ENCODE measurements at places on chromosomes 12 and 14.

- H3K4me1 ChIP-seq: peaks cover 16% of the 10 kb centered on the region
- DNase-seq: peak; percentile 99
- peak within 1 kb of the TSS; percentile 69 for H3K4me3 ChIP-seq
- peaks cover 6% of the 10 kb centered on the region for H3K36me3 ChIP-seq
- peak within 1 kb of the TSS; percentile 93 for H3K27ac ChIP-seq
These were observed at the start of gene ESYT1 for GRCh38 chr12:56127888-56128669. Gene ESYT1 (plus strand): TSS chr12:56128267. CDS start chr12:56128320, 53 bp downstream.

- H3K4me3 ChIP-seq: no peak overlapping the region
- H3K4me1 ChIP-seq: no peaks in the 10 kb centered on the region
- DNase-seq: no peak
- peaks cover 3% of the 10 kb centered on the region for H3K36me3 ChIP-seq
These were observed 552.5 kb downstream of the DIO2 start for GRCh38 chr14:79658769-79659168.

GRCh38 chr12:75868501-75868900 lies 163.1 kb downstream of the PHLDA1 start:
- no peaks in the 10 kb centered on the region for H3K4me1 ChIP-seq
- no peaks in the 10 kb centered on the region for H3K36me3 ChIP-seq
- no peaks in the 10 kb centered on the region for H3K27me3 ChIP-seq
- H3K4me3 ChIP-seq: no peak overlapping the region
- DNase-seq: no peak

DNA sequence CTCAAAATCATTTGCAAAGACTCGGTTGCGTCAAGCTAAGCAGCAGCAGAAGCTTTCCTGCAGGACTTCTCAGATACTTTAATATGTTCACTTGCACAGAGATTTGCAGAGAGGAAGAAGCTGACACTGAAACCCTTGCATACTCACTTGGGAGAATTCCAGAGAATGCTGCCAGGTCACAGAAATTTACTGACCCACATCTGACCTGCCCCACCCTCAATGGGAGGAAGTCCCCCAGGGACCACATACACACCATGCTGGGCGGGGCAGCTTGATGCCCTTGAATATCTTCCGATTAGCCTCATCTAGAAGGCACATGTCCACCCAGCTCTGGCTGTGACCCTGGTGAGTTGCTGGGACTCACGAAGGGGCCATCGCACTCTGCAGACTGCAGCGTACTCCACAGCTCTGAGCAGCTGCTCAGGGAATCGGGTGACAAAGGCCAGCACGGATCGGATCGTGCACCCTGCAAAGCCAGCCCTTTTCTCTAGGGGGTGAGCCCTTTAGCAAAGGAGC lies 83.2 kb downstream of the ITPK1 start:
- no peaks in the 10 kb centered on the region for H3K27me3 ChIP-seq
- peak overlapping the region; percentile 86 for H3K27ac ChIP-seq
- peaks cover 65% of the 10 kb centered on the region for H3K4me1 ChIP-seq
- H3K4me3 ChIP-seq: no peak overlapping the region
- DNase-seq: no peak

All from tibial nerve (tissue), 4 donors.